ENCODE measurements at places on chromosomes 2 and 18.

DNA sequence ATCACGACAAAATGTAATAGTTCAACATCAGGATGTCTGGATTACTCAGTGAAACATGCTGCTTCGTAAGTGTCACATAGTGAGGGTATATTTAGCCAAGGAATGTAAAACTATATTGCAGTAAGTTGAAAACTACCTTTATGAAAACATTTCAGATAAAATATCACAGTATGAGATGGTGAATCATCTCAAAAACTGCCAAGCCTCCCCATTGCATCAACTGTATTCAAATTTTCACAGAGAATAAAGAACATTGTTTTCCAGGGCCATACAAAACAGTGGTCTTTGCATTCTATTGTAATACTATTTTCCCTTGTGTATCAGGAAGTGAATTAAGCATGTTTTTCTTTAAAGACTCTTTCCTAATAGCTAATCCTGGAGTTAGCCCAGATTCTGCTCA is 47.6 kb upstream of the MSTN start:
- DNase-seq = no peak

- no peak for DNase-seq
These were observed 85.2 kb upstream of the LCLAT1 start for GRCh38 chr2:30361751-30362394.

GRCh38 chr2:127679680-127680361 is 4.5 kb upstream of the LIMS2 start:
- DNase-seq = no peak

DNA sequence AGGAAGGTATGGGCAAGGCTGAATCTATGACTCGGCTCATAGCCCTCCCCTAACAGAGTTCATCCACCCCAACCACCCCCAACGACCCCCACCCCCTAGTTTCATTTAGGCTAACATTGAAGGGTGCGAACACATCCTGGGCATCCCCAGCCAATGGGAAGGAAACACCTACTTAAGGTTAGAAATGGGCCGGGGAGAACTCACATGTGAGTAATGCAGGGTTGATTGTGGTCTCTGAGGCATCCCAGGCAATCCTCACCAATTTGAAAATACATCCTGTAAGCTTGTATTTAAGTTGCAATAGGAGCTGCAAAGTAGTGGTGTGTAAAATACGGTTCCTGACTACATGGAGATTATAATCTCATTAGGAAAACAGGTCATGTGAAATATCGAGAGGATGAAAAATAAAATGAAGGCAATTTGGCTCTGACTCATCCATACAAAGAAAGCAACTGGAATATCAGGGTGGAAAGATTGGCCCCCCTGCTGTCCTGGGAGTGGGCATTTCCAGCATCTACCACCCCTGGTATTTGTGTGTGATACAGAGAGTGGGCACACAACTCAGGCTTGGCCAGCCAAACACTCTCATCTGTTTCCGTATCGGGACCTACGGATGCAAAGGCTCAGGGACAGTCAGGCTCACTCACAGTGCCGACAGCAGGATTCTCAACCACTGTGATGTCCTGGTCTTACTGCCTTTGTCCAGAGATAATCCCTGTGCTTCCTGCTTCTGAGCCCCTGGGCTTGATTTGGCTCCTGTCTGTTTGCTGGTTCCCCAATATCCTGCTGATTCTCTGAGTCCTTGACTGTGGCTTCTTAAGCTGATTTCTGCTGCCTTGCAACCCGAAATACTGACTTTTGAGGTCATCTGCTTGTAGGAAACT is 90.0 kb upstream of the NCKAP5 start:
- DNase-seq = no peak

- DNase-seq = no peak
These were observed 28.2 kb downstream of the CALCRL start for GRCh38 chr2:187419808-187420207.

GRCh38 chr18:6729247-6730091 is at the start of gene ARHGAP28:
Gene ARHGAP28, plus strand, starts transcription at chr18:6729716. Its CDS starts 106 bp downstream, at chr18:6729822.
- no peak for DNase-seq

- no peak for DNase-seq
These were observed 288.9 kb upstream of the ETAA1 start for GRCh38 chr2:67108231-67108630.

GRCh38 chr2:146912536-146912935 is 932.3 kb upstream of the ACVR2A start:
- no peak for DNase-seq

DNA sequence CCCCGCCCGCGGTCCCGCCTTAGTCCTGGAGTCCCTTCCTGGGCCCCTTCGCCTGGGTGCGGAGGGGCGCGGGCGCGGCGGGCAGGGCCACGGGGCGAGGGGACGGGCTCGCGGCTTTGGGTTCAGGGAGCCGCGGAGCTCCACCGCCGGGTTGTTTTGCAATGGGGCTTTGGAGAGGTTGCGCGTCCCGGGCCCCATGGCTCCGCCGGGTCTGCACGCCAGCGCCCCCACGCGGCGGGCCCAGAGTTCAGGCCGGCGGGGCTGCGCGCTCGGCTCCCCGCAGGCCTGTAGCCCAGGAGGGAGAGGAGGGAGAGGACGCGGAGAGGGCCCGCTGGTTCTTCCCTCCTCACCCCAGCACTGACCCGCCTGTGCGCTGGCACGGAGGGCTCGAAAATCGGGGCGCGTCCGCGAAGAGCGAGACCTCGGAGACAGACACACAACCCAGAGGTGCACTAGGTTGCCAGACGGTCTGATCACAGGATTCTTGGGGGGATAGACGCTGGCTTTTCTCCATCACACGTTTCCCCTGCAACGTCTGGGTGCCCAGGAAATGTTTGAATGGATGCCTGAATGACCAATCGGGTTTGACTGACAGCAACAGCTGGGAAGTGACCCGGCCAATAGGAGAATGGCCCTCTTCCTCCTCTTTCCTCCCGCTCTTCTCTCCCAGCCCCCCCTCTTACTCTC is 4.9 kb upstream of the SIX2 start:
- no peak for DNase-seq

DNA sequence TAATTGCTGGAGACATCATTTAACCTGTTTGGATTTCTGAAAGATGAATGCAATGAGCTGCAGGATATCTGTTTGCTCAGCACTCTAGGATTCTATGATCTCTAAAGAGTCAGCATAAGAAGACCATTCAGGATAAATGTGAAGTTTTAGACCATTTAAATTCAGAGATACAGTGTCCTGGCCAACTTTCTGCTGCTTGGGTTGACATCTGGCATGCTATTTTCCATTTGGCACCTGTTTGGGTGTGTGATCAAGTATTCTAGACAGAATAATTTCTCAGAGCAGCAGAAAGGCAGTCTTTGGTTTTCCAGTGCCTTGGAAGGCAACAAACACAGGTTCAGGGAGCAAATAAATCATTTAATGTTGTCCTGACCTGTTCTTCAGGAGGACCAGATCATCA is 144.8 kb upstream of the NDUFV2 start:
- no peak for DNase-seq

DNA sequence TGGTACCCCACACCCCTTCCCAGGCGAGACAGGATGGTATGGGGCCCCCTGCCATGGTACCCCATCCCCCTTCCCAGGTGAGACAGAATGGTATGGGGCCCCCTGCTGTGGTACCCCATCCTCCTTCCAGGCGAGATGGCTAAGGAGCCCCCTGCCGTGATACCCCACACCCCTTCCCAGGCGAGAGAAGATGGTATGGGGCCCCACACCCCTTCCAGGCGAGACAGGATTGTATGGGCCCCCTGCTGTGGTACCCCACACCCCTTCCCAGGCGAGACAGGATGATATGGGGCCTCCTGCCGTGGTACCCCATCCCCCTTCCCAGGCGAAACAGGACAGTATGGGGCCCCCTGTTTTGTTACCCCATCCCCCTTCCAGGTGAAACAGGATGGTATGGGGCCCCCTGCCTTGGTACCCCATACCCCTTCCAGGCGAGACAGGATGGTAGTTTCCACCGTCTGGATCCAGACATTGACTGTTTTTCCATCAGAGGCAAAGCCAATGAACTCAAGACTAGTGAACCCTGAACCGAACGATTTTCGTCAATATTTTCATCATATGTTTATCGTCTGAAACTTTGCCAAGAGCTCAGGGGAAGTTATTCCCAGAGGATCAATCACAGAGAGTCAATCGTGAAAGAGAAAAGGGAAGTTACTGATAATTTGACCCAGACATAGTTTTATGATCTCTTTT is 75.0 kb downstream of the MYCN start:
- DNase-seq = no peak

GRCh38 chr2:47599171-47599570 is 183.8 kb upstream of the MSH6 start:
- no peak for DNase-seq

GRCh38 chr2:168566974-168567665 is 111.0 kb downstream of the CERS6 start:
- no peak for DNase-seq

- no peak for DNase-seq
These were observed 162.4 kb downstream of the DSEL start for GRCh38 chr18:67354091-67354490.

GRCh38 chr2:4354678-4355077 is 651.3 kb downstream of the DCDC2C start:
- DNase-seq = no peak

Data from CD4-positive, alpha-beta T cell treated with Interleukin-2 at 100 ng/mL for 4 hours (primary cell).